Eye (tissue), 1 donor: ENCODE measurements at places on chromosomes 12 and 14.

DNA sequence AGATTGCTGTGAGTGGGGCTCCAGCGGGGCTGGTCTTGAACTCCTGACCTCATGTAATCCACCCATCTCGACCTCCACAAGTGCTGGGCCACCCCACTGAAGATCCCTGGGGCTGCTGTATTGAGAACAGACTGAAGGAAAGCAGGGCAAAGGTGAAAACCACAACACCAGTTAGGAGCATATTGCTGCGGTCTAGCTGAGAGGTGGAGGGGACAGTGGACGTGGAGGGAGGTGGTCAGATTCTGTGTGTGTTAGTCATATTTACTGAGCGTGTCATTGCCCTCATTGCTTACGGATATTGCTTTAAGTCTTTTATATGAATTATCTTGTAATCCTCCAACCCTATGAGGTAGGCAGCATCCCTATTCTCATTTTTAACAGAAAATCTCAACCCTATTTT, 69.0 kb upstream of the OVCH1 start:
- DNase-seq = no peak

DNA sequence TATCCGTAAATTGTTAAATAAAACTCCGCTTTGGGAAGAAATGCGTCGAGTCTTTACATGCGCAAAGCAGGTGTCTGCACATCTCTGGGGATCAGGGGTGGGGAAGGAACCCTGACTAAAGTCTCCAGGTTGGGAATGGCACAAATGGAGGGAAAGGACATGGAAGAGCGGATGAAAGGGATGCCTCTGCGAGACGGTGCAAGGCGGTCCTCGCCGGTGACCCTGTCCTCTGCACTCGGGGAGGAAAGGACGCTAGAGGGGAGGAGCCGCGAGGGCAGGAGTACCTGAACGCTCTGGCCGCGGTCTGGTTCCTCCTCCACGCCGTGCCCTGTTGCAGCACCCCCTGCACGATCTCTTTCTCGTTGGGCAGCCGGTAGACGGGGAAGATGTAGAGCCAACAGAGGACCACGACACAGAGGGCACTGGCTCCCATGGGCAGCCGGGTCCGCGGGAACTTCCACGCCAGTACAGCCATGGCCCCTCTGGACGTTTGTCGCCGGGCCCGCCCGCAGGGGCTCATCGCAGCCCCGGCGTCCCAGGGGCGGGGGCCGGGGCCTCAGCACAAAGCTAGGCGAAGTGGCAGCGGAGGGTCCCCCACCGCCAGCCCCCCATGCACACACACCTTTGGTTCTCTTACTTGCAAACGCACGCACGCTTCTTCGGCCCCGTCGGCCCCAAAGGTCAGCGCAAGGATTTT, 646 bp downstream of the ST8SIA1 start:
- DNase-seq = peak; percentile 67

GRCh38 chr12:93857279-93857938, 180.2 kb downstream of the CRADD start:
- DNase-seq = no peak

GRCh38 chr12:102956738-102957327, 641 bp upstream of the ASCL1 start:
- peak; percentile 64 for DNase-seq

GRCh38 chr14:24289649-24290280, 9.8 kb downstream of the DHRS1 start:
- DNase-seq = no peak

DNA sequence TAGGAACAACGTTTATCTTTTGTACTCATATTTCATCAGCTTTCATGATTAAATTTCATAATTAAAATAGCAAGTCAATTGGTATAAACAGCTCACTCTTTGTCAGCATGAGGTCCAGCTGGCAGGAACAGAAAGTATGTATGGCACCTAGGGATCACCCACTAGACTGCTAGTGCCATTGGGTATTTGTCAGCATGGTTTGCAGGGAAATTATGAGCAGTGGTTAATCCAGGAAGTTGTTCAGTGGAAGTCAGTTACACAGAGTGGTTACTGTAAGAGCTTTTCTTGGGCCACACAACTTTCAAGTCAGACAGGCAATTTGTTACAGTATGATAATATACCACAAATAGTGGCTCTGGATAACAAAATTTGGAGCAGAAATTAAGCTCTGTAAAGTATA, 340.3 kb upstream of the RGS6 start:
- no peak for DNase-seq

DNA sequence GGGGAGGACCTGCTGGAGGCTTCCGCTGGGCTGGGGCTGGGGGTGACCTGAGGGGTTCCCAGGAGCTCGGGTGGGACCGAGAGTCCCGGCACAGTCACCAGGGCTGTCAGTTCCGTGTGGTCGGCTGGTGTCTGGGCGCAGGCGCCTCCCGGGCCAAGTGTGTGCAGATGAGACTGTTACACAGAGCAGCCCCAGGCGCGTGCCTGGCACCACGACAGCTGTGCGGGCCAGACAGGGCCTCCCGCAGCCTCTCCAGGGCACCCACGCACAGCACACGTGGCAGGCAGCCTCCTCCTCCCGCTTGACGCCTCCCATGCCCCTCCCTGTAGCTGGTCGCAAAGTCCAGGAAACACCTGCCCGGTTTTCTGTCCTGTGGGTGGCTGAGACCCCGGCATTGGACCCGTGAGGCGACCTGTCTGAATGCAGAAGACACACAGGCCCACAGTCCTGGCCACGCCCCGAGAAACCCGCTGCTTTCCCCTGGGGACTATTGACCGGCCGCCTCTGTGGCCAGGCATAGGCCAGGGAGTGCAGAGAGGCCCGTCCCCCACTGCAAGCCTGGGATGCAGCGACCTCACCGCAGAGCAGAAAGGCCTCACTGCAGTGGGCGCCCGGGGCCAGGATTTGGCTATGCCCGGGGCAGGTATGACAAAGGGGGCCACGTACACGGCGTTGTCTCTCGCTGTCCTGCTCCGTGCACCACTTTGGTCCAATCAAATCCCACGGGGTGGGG, 12.1 kb upstream of the GALNT9 start:
- no peak for DNase-seq

GRCh38 chr12:102394200-102394599, 86.2 kb downstream of the IGF1 start:
- no peak for DNase-seq

DNA sequence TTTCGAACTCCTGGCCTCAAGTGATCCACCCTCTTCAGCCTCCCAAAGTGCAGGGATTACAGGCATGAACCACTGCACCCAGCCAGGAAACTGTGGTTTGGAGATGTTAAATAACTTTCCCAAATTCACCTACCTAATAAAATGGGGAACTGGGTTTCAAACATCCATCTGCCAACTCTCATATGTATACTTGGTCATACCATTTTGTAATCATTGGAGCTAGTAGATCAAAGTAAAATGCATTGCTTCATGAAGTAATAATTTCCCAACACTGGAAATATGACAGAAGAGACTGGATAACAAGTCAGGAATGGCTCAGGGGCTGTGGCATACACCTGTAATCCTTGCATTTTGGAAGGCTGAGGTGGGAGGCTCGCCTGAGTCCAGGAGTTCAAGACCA, 5.3 kb upstream of the HECTD1 start:
- no peak for DNase-seq

- DNase-seq = peak; percentile 60
These were observed 120.3 kb upstream of the SOX5 start for GRCh38 chr12:24069532-24070395.

DNA sequence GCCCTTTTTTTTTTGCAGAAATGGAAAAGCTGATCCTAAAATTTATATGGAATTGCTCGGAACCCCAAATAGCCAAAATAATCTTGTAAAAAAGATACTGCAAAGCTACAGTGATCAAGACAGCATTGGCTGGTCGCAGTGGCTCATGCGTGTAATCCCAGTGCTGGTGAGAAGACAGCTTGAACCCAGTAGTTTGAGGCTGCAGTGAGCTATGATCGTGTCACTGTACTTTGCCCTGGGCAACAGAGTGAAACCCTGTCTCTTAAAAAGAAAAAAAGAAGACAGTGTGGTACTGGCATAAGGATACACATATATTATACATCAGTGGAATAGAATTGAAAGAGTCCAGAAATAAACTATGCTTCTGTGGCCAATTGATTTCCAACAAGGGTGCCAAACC, 5.4 kb downstream of the ITGB7 start:
- DNase-seq = no peak

- DNase-seq = peak; percentile 64
These were observed 328.8 kb upstream of the DIO3 start for GRCh38 chr14:101232340-101233020.

GRCh38 chr14:57583396-57583795, 89.7 kb upstream of the CCDC198 start:
- DNase-seq = no peak

- no peak for DNase-seq
These were observed 35.1 kb downstream of the ARL1 start for GRCh38 chr12:101372431-101372830.

DNA sequence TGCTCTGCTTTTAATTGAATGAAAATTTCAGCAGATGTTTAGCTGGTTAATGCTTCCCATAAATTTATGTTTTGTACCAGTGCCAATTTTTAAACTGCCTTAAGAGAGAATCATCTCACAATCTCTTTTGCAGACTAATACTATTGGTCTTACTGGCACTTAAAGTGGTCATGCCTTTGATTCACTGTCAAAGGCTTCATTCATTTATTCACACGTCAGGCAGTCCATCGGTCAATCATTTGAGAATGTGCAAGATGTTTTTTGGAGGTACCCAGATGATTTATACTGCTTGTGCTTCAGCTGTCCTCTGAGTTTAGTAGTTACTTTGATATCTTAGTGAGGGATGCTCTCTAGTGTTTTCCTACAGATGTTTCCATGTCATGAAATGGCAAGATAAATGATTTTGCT, 83.4 kb downstream of the NAV3 start:
- DNase-seq = no peak

- no peak for DNase-seq
These were observed 224.3 kb downstream of the PELI2 start for GRCh38 chr14:56342494-56342942.

DNA sequence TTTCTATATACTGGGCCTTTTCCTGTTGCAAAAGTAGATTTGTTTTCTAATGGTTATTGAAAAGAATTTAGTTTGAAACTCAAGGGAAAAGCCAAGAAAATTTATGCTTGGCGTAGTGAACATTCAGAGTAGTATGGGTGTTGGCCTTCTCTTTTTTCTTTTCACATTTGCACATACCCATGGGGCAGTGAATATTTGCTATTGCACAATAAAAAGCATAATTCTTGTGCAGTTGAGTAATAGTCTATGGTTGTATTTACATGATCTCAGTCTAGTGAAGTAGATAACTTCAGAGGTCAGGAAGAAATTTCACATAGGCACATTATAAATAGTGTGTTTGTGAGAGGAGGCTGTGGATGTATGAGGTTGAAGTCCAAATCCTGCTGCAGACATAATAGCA, 158.1 kb downstream of the FLRT2 start:
- no peak for DNase-seq

GRCh38 chr12:100859063-100859627, 64.6 kb downstream of the ANO4 start:
- DNase-seq = no peak

- peak; percentile 46 for DNase-seq
These were observed 12.9 kb downstream of the ST8SIA1 start for GRCh38 chr12:22321638-22322037.

DNA sequence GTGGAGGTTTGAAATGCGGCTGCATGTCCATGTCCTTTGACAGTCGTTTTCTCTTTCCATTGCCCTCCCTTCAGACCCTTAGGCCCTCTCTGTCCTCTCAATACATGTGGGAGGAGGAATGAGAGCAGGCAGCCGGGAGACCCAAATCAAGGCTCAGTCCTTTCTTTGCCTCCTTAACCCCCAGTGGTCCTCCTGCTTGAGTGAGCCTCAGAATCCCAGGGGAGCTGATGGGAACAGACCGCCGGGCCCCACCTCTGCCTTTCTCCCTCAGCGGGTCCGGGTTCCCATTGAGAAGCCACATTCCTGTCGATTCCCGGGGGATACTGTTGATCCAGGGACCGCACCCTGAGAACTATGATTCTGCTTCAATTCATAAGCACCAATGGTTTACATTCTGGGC, 77.9 kb upstream of the RFLNA start:
- DNase-seq = peak; percentile 64

- DNase-seq = no peak
These were observed 55.8 kb downstream of the DAD1 start for GRCh38 chr14:22533057-22533704.

DNA sequence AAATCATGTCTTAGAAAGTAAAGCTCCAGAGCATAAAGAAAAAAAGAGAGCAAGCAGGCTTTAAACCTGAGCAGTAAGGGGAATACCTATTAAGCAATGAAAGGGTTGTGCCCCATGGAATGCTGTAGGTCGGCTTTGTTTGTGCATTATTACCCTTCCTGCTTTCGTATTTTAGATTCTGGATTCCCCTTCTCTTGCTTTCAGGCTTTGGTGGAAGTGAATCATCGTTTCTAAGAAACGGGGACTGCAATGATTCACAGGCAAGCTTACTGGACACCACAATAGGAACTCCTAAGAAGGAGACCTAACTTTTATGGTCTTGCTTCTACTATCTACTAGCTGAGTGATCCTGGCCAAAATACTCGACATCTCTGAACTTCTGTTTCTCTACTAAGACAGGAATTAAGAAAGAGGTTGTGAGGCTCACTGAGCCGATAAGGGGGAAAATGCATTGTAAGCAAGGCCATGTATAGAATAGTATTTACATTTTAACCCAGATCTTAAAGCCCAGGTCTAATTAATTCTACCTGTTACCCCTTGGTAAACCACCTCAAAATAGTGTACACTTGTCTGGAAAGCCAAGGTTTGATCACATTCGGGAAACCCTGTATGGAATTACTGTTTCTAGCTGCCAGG, 1.2 kb upstream of the BMAL2 start:
- DNase-seq = peak; percentile 21
